Memory B cell (primary cell): ENCODE measurements at places on chromosomes 16 and 17.

- DNase-seq = no peak
Observed at GRCh38 chr17:34356194-34356593, at the start of gene CCL13. Gene CCL13, plus strand, starts transcription at chr17:34356480. Its CDS starts 47 bp downstream, at chr17:34356527.

- DNase-seq = no peak
Observed at GRCh38 chr16:3950343-3951193, 70.1 kb upstream of the CREBBP start.

DNA sequence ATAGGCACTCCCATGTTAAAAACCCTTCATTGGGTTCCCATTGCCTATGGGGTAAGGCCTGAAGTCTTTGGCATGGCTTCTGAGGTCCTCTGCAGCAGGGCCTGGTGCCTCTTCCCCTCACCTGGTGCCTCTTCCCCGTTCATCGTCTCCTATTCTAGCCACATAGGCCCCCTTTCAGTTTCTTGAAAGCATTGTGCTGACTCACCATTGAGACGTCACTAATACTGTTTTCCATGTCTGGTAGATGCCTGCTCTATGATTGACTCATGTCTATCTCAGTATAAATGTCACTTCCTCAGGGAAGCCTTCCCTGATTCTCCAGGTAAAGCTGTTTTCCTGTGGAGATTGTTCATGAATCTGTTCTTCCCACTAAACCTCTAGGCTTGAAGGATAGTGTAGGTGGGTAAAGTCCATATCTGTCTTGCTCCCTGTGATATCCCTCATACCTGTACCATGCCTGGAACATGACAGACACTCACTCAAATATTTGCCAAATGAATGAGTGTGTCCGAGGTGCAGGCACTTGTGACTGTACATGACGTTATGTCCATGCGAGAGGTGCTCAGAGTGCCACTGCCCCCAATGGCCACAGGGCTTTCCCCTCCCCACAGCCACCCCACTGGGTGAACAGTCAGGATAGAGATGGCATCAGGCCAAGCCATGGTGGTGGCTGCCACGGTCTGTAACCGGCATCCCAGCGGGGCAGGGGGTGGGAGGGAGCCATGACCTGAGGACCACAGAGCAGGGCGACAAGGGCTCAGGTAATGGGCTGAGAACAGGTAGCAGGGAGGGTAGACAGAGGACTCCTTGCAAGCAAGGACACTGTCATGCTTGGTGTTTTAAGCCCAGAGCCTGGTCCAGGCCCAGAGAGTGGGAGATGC, 85.2 kb upstream of the FAM20A start:
- no peak for DNase-seq

GRCh38 chr16:47156680-47157215, 13.0 kb upstream of the NETO2 start:
- no peak for DNase-seq

GRCh38 chr16:67593288-67593687, 31.0 kb downstream of the CTCF start:
- no peak for DNase-seq

- no peak for DNase-seq
Observed at GRCh38 chr16:74034862-74035261, 261.8 kb upstream of the PSMD7 start.
